ENCODE measurements at places on chromosomes 11 and 22.

DNA sequence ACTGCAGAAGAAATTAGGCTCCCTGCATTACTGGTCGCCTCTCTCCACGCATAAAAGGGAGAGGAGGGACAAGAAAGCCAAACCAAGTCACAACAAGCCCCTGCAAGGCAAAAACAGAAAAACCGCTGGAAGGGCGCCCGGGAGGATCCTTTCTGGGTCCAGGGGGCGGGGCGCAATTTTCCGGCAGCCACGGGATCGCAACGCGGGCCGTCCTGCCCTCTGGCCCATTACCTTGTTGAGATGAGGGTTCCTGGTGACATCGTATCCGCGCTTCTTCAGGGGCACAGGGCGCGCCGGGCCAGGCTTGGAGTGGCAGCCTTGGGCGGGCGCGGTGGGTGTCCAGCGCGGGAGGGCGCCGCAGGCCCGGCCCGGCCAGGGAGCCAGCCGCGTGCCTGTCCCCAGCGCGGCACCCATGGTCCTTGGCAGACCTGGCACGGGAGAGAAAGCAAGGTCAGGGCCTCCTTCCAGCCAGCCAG, 847 bp downstream of the ME3 start:
- peak; percentile 72 for DNase-seq

GRCh38 chr22:47061226-47061625, 298.8 kb downstream of the TBC1D22A start:
- no peak for DNase-seq

DNA sequence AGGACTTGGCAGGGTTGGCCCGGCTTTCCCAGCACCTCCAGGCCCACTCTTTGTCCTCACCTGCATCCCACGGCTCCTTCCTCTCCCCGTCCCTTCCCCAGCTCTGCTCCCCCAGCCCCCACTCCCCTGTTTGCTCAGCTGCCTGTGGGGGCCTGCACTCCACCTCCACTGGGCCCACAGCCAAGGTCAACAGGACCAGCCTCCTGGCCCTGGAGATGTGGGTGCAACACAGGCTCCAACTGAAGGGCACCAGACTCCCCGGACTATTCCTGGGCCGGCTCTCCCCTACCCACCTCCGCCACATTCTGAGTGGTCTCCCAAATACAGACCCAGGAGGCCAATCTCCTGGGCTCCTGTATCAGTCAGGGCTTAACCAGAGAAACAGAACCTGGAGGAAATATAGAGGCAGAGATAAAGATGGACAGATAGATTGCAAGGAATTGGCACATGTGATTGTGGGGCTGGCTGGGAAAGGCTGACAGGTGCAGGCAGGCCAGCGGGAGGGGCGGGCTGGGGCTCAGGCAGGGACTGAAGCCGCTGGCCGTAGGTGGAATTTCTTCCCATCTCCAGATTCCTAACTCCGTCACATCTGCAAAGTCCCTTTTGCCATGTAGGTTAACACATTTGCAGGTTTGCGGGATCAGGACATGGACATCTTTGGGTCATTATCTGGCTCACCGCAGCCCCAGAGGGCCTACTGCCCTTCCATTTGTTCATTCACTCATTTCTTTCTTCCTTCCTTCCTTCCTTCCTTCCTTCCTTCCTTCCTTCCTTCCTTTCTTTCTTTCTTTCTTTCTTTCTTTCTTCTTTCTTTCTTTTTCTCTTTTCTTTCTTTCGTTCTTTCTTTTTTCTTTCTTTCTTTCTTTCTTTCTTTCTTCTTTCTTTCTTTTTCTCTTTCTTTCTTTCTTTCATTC, 45.8 kb upstream of the MYH9 start:
- no peak for DNase-seq

DNA sequence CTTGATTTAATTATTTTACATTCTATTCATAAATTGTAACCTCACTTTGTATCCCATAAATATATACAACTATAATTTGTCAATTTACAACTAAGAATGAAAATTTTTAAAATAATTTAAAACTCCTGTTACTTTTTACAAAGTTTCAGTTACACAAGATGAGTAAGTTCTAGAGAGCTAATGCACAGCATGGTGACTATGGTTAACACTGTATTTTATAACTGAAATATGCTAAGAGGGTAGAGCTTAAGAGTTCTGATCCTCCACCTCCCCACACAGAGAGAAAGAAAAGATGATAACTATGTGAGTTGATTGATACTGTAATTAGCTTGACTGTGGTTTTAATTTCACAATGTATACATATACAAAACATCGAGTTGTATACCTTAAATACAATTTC, 412.5 kb upstream of the DDI1 start:
- DNase-seq, result no peak

GRCh38 chr11:35402751-35403660, 16.4 kb downstream of the SLC1A2 start:
- DNase-seq, result no peak

DNA sequence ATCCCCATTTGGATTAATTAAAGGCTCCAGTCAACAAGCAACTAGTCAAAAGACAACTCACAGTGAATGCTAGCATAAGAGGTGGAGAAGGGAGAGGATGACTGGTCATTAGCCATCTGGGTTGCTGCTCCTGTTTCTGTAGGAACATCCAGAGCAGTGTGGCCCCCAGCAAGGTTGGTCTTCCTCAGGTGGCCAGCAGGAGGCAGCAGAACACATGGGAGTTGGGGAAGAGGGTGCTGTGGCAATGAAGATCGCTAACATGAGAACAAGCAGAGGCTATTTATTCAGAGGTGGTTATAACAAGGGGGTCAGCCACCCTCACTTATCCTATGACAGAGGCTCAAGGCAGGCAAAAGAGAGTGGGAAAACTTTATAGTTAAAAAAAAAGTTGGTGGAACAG, 21.3 kb downstream of the IZUMO1R start:
- no peak for DNase-seq

GRCh38 chr11:126592496-126593410, 237.3 kb downstream of the ST3GAL4 start:
- DNase-seq, result no peak

DNA sequence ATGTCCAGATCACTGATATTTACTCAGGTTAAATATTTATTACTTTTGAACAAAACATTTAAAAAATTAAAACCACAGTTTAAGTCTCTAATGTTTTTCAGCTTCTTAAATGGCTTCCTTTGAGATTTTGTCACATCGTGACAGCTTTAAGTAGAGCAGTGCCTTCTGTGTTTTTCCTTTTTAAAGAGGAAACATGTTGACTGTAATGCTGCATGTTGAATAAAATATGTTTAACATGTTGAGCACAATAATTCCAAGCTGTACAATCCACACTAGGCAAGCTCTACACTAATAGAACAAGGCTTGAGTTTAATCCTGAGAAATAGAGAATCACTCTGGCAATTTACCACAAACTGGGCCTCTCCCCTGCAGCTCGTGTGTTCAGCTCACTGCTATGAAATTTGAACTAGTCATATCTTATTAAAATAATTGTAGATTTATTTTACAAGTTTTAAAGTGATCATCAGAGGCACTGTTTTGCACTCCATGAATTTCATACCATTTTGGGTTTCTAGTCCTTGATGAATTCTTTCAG, 368.3 kb downstream of the SOX6 start:
- DNase-seq, result no peak

- DNase-seq, result no peak
Measured at GRCh38 chr11:79381036-79381435, 59.8 kb downstream of the TENM4 start.

DNA sequence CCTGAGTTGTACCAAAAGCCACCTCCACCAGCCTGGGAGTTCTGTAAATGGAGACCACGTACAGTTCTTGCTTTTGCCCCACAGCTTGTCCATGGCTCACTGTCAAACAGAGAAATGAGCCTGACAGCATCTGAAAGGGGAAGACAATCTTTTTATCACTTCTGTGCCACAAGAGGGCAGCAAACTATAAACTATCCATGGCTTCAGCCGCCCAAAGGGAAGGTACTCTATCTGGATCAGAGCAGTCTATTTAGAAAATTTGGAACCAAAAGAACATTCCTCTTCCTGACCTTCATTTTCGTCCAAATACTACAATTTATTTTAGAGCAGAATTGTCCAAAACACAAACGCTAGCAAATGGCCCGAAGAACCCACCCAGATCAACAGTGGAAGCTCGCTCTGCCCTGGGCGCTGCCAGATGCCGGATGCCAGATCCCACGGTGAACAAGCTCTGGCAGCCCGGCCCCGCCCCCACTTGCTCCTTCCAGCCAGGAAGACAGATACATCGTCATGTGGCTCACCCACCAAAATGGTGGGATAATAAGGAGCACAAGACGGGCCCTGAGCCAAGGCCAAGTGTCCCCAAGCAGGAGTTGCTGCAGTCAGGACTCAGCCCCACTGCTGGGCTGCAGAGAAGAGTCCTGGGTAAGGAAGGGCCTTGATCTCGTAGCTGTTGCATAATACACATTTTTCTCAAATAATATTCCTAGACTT, 23.9 kb upstream of the SCGB1A1 start:
- peak; percentile 92 for DNase-seq

GRCh38 chr11:71532036-71532610, 5.1 kb downstream of the KRTAP5-7 start:
- no peak for DNase-seq

DNA sequence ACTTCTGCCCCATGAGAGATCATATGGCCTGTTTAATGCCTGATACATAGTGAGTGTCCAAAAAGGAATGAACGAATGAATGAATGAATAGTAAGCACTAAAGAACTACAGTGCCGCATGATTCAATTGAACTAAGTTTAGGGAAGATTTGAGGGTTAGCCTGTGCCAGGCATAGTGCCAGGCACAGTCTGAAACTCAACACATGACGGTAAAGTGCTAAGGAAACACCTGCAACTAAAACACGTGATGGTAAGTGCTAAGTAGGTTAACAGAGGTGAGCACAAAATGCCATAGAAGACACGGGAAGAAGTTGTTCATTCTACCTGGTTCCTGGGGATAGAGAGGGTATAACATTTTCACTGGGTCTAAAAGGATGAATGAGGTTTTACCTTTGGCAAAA, 93.5 kb upstream of the DBX1 start:
- no peak for DNase-seq

All from brain (organoid and tissue), 16 donors.